ENCODE measurements at places on chromosomes 12 and 14. TPM values are rescaled to one million over a fixed set of nuclear protein-coding genes. Genes with fewer than 3 reads are reported as not detected.

DNA sequence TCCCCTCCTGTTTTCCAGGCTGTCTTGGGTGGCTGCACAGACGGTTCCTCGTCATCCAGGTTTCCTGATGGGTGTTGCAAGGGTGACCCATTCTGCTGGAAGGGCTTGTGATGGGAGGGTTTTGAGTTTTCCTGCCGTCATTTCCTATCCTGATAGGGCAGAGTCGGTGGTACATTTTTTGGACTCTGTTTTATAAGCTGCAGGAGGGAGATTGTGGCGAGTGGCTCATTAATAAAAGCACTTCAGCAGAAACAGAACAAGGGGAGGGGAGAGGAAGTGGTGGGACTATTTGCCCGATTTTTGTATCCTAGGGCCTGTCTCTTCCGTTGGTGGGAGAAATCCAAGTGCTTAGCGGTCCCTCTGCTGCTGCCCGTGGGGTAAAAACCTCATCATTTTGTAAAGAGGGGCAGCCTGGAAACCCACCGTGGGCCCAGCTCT is 40.0 kb downstream of the TSPAN9 start:
- no peak for DNase-seq

GRCh38 chr14:43157661-43158060 is 1349.4 kb downstream of the FSCB start:
- no peak for DNase-seq

DNA sequence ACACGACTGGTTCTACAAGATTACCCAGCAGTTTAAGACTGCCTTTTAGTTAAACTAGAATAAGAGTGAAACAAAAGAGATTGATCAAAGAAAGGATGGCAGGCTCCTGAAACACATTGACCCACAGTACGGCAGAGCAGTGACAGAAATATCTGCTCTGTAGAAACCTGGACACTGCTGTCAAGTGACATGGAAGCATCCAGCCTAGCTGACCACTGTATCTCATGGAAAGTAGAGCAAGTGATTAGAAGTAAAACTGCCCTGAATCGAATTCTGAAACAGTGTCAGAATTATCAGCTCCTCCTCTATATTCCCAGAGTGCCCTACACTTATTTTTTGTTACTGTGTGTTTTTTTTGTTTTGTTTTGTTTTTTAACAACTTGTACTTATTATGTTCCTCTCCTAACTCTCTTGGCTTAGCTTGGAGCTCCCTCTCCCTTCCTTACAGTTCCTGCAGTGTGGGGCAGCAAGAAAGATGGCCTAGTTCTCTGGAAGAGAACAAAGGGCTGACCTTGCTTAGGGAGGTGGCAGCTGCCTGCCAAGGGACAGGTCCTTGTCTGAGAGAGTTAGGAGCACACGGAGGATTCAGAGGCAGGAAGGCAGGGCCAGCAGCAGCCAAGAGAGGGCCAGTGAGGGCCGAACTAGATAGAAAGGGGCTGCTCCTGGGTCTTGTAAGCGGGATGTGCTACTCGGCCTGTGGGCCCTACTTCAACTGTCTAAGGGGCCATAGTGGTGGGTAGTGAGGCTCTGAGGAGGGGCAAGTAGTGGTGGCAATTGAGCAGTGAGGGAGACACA is 97.2 kb downstream of the PTPRR start:
- DNase-seq = no peak

DNA sequence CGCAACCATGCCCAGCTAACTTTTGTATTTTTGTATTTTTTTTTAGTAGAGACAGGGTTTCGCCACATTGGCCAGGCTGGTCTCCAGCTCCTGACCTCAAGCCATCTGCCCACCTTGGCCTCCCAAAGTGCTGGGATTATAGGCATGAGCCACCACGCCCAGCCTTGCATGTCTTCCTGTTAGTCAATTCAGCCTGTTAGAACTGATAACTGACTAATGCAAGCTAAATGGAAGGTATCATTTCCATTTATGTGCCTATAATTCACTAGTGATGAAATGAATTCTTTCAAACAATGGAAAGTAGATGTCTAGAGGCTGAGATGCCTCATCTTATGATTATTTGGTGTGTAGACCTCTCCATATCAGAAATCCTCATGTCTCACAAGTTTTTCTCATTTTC is 37.3 kb upstream of the DIP2B start:
- no peak for DNase-seq

GUCY2C gene
- total RNA-seq = 0.45 TPM

CD163 gene
- 28.2 TPM for total RNA-seq
